ENCODE measurements at places on chromosomes 7 and 10. TPM values are rescaled to one million over a fixed set of nuclear protein-coding genes. Genes with fewer than 3 reads are reported as not detected.

GRCh38 chr7:79459381-79459780 is 5.9 kb upstream of the MAGI2 start:
- H3K27ac ChIP-seq: no peak overlapping the region
- peaks cover 6% of the 10 kb centered on the region for H3K4me1 ChIP-seq
- no peak overlapping the region for H3K4me3 ChIP-seq
- H3K36me3 ChIP-seq: peaks cover 9% of the 10 kb centered on the region
- H3K27me3 ChIP-seq: no peaks in the 10 kb centered on the region

GRCh38 chr10:28375399-28376354 is 72.8 kb upstream of the MPP7 start:
- H3K4me1 ChIP-seq: no peaks in the 10 kb centered on the region
- no peak for DNase-seq
- H3K27me3 ChIP-seq: no peaks in the 10 kb centered on the region

Gene CHAT
- total RNA-seq: 0.23 TPM

GRCh38 chr7:100965723-100966541 is 3.4 kb upstream of the MUC12 start:
- H3K27ac ChIP-seq: peak overlapping the region; percentile 42
- H3K36me3 ChIP-seq: peaks cover 5% of the 10 kb centered on the region
- H3K27me3 ChIP-seq: peaks cover 33% of the 10 kb centered on the region
- peak; percentile 100 for DNase-seq
- peaks cover 15% of the 10 kb centered on the region for H3K4me1 ChIP-seq
- peak overlapping the region; percentile 84 for H3K4me3 ChIP-seq

Gene SLC29A4
- total RNA-seq: 6.4 TPM

All from endothelial cell (in vitro differentiated cells).